Dermis blood vessel endothelial cell (primary cell): ENCODE measurements at places on chromosomes 13 and 19. TPM values are rescaled to one million over a fixed set of nuclear protein-coding genes. Genes with fewer than 3 reads are reported as not detected.

The POMP gene
- total RNA-seq = 99.5 and 121 TPM in 2 replicates

The RFPL4AL1 gene
- total RNA-seq = 0.68 TPM in 1 of 2 replicates, not detected in the other

The TTC9B gene
- total RNA-seq = not detected in 2 replicates

The TEX26 gene
- not detected in 2 replicates for total RNA-seq

The SLC1A6 gene
- total RNA-seq = not detected in 2 replicates

The AZU1 gene
- not detected in 2 replicates for total RNA-seq

The KCNN1 gene
- under 0.01 and 0.42 TPM in 2 replicates for total RNA-seq

The KL gene
- 0.23 and 1.0 TPM in 2 replicates for total RNA-seq

The LILRB3 gene
- total RNA-seq = not detected in 2 replicates

The TEKTIP1 gene
- not detected in 2 replicates for total RNA-seq

The LILRB1 gene
- total RNA-seq = not detected in 2 replicates

The TGDS gene
- total RNA-seq = 13.1 and 15.0 TPM in 2 replicates

The RXFP2 gene
- total RNA-seq = not detected in 2 replicates

The SIGLEC11 gene
- not detected in 2 replicates for total RNA-seq

The ACP7 gene
- total RNA-seq = 0.19 TPM in 1 of 2 replicates, not detected in the other

The CYP2A7 gene
- total RNA-seq = not detected in 2 replicates
